ENCODE measurements at places on chromosomes 7 and 10.

DNA sequence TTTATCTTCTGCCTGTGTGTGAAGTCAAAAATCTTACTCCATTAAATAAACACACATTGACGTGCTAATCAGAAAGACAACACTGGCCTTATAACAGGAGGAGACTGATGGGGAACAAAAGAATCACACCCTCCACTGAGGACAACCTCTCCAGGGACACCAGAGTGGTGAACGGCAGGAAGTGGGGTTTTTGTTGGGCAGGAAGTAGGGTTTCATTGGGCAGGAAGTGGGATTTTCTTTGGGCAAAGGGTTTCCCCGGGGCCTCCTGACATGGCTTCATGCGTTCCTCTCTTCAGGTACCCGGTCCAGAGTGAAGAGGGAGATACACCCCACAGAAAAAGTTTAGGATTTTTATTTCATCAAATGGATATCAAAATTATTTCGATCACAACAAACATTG, 30.6 kb downstream of the ADARB2 start:
- no peak for DNase-seq

DNA sequence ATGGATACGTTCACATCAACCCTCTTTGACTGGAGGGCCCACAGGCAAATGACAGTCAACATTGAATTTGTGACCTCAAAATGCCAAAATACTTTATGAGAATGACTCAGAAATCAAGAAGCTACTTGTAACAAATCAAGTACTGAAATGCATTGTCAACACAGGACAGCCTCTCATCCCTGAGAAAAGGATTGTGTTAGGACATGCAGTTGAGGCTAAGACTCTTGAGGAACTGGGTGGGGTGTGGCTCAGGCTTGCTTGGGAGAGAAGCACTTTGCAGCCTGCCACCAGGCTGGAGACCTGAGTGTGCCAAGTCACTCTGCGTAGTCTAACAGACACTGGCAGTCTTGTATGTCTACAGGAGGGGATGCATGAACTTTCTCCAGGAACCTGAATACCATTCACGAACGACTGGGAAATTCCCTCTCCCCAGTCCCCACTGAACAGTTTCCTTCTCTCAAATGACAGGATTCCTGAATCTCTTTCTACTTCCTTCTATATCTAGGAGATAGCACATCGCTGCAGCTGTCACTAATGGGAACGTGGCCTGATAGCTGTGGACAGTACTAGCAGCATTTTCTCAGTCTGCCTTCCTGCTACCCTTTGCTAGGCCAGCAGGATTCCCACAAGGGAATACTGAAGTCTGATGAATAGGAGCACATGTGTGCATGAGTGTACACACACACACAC, 3.3 kb upstream of the SMO start:
- peak; percentile 13 for DNase-seq

DNA sequence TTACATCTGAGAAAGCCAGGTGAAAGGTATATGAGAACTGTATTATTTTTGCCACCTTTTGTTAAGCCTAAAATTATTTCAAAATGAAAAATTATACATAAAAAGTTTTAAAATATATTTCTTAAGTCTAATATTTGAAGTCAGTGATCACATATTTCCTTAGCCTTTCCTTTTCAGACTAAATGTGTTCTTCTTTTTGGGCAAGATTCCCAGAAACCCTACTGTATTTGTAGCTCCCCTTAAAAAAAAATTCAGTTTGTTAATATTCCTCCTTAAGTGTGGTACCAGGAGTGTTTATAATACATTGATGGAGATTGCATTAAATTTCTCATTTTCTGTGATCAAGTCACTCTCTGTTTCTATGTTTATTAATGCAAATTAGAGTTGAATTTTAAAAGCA, 22.8 kb downstream of the DNAJC1 start:
- no peak for DNase-seq

DNA sequence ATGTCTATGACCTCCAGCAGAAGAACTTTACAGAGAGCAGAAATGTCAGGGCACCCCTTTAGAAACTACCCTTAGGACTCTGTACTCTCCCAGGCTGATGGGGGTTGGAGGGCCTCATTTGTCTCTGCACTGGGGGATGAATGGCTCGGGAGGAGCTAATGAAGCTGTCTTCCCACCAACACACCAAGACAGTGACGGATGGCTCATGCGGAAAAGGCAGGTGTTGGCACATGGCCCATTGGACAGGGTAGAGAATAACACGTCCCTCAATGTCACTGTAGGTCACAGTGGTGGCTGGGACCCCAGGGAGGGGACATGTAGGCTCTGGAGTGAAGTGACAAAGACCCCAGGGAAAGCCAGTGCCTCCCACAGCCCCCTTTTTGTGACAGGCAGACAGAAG, 64.0 kb upstream of the PCBD1 start:
- DNase-seq = no peak

DNA sequence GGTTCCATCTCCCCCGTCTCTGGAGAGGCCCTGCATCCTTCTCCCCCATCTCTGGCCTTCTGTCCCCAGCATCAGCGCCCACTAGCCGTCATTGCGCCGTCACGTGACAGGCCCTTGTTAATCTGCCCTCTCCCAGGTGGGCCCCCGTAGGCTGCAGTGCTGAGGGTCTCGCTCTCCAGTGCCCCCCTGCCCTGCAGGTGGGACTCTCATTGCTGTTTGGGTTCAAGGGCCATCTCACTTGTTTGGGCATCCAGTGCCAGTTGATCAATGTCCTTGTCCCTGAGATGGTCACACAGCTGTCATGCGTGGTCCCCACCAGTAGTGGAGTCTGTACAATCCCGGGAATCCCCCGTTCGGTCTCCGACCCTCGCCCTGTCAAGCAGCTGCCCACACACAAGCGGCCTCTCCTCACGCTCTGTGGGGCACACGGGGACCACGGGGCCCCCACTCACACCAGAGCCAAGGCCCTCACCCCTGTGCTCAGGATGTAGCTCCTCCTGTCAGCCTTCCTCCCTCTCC, 114.0 kb downstream of the INPP5A start:
- no peak for DNase-seq

- no peak for DNase-seq
These were observed 158.7 kb upstream of the LANCL2 start for GRCh38 chr7:55206235-55207029.

GRCh38 chr7:127968547-127968946, 62.7 kb downstream of the LRRC4 start:
- no peak for DNase-seq

GRCh38 chr7:98599886-98600285, 17.2 kb upstream of the NPTX2 start:
- DNase-seq = no peak

GRCh38 chr7:157832421-157832820, 495.6 kb downstream of the DNAJB6 start:
- no peak for DNase-seq

DNA sequence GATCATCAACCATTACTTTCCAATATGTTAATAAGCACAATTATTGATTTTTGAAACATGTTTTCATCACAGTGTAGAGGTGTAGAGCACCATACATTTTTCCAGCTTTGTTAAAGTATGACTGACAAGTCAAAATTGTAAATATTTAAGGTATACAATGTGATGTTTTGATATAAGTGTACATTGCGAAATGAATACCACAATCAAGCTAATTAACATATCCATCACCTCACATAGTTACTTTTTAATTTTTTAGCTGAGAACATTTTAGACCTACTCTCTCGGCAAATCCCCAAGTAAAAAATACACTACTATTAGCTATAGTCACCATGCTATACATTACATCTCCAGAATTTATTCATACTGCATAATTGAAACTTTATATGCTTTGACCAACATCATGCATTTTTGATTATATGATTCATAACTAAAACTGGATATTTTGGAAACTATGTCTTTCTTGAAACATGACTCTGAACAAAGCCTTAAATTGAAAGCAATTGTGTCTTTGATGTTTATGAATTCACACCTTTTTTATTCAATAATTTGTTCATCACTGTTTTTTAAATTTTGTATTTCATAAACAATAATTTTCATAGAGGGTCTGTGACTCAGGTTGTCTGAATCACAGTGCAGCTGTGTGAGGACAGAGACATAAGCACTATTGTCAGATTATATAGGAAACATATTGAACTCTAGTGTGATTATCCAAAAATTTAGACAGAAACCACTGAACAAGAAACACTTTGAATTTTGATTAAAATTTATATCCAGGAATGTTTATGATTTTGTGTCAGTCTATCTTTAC, 486.1 kb downstream of the SEMA3D start:
- no peak for DNase-seq

DNA sequence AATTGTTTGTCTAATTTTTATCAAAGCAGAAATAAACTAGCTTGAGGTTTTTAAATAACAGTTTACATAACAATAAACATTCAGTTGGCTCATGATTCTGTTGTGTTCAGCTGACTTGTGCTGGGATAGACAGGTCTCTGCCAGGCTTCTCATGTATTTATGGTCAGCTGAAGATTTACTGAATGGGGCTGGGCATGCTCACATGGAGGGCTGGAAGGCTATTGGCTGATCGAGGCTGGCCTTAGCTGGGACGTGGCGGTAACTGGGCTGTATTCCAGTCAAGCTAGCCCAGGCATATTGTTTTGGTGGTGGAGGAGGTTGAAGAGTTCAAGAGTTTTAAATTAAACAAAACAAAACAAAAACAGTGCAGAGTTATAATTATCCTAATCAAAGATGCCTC, 251.0 kb upstream of the MTPN start:
- no peak for DNase-seq

- no peak for DNase-seq
These were observed 23.3 kb downstream of the WDR86 start for GRCh38 chr7:151386301-151387160.
